ENCODE measurements at places on chromosomes 6 and 20.
A peak's percentile ranks its signal among the peaks of the same experiment; 100 is the strongest.

DNA sequence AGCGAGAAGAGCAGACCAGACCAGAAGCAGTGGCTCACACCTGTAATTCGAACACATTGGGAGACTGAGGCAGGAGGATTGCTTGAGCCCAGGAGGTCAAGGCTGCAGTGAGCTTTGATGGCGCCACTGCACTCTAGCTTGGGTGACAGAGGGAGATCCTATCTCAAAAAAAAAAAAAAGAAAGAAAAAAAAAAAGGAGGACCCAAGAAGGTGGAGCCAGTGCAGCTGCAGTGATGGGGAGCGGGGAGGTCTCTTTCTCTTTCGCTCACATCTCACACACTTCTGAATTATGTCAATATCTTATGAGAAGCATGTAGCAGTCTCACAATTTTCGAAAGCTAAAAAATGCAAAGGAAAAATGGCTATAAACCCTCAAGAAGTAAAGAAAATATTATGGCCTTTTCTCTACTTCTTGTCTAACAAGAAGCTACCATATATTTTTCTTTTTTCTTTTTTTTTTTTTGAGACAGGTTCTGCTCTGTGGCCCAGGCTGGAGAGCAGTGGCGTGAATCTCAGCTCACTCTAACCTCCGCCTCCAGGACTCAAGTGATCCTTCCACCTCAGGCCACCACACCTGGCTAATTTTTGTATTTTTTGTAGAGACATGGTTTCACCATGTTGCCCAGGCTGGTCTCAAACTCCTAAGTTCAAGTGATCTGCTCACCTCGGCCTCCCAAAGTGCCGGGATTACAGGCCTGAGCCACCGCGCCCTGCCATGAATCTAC is 3.8 kb upstream of the SPO11 start:
- DNase-seq = no peak

DNA sequence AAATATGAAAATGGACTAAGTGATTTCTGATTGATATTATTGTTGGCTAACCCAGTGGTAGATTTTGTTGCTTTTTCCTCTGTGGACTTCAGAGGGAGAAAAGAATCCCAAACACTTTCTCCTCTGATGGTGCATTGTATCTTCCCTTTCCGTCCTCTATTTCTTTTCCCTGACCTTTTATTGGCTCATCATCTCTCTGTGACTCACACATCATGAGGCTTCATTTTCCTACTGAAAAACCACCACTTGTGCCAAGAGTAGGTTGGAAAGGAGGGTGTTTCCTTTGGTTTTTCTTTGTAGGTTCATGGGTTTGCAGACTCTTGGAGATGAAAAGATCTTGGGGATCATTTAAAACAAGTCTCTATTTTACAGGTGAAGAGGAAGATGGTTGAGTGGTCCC is 311.7 kb upstream of the JAG1 start:
- DNase-seq = no peak

DNA sequence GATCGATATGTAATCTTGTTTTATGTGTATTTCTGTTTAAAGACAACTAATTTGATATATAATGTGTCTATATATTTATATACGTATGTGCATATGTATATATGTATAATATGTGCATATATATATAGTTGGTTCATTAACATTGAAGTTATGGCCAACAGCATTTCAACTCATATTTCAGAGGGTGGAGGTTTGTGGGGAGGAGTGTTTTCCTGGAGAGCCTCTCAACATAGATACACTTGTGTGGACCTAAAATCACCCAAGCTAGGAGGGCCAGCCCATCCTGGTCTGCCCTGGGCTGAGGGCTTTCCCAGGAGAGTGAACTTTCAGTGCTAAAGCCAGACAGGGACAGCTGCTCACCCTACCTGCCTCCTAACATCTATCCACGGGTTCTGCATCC is 68.8 kb downstream of the TMEM242 start:
- DNase-seq = no peak

DNA sequence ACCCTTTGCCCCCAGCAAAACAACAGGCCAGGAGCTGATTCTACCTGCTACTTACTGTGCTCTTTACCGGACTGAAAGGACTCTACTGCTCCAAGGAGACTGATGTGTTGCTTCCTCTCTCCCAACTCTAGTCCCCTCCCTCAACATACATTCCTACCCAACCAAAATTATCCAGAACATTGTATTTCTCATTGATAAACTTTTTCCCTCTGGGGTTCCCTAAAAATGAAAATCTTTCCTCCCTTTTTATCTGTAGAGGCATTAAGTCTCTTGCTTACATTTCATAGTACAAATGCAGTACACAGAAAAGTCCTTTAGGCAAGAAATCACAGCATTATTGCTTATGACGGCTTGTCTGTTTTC is 940 bp upstream of the HS3ST5 start:
- no peak for DNase-seq

DNA sequence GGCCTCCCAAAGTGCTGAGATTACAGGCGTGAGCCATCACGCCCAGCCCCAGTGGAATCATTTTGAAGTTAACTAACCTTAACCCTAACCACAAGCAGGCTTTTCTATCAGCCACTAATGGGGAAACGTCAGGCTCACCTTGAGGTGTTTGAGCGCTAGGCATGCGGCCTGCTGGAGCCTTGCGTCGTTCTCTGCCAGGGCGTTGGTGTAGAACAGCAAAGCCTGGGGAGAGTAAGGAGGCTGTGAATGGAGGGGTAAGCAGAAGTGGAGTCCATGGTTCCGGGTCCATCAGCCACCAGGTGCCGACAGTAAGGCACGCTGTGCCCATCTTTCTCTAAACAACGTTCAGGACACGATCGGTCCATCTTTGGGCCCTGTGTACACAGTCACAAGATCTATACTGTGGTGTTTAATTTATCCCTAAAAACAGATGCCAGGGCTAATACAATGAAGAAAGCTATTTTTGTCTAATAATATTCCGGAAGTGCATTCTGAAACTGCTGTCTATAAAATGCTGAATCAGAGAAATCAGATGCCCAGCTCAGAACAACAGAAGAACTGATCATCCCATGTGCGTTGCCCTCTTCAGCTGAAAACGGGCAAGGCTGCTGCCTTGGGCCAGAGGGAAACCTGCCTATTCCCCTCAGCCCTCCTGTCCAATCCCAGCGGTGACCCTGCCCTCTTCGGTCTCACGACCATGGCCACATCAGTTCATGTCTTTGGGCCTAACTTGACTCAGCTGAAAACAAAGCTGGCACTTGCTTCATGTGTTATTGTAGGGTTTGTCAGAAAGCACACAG is 79.6 kb downstream of the PTPN1 start:
- DNase-seq = no peak

DNA sequence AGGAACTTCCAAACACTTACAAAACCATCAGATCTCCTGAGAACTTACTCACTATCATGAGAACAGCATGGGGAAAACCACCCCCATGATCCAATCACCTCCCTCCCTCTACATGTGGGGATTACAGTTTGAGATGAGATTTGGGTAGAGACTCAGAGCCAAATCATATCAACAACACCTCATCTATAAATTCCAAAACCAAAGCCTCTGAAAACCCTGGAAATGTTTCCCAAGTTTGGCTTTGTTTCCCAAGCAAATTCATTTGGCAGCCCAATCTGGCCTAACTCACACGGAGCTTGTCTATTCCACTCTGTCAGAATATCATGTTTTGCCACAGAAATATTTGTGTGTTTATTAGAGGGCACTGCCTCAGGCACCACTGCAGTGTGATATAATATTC is 142.6 kb downstream of the COL9A1 start:
- no peak for DNase-seq

- no peak for DNase-seq
Measured at GRCh38 chr20:19968466-19969073, 48.6 kb upstream of the NAA20 start.

GRCh38 chr6:168058691-168059551 is 20.1 kb downstream of the FRMD1 start:
- no peak for DNase-seq

GRCh38 chr6:137775720-137776119 is 91.3 kb upstream of the TNFAIP3 start:
- no peak for DNase-seq

DNA sequence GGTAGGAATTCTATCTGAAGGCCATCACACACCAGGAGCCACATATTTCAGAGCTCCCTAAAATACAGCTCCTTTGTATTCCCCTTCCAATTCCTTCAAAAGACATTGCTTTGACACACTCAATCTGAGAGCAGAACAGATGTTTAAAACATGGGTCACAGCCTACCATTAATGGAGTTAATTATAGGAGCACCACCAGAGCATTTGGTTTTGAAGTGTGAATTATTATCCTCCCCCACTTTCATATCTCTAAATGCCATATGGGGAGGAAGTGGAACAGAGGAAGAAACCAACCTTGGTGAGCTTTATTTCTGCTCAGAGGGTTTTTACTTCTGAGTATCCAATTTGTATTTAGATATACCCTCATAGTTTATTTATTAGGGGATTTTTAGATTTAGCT is 50.7 kb upstream of the TNFRSF21 start:
- no peak for DNase-seq

GRCh38 chr6:6125495-6125894 is 118.8 kb upstream of the NRN1 start:
- no peak for DNase-seq

DNA sequence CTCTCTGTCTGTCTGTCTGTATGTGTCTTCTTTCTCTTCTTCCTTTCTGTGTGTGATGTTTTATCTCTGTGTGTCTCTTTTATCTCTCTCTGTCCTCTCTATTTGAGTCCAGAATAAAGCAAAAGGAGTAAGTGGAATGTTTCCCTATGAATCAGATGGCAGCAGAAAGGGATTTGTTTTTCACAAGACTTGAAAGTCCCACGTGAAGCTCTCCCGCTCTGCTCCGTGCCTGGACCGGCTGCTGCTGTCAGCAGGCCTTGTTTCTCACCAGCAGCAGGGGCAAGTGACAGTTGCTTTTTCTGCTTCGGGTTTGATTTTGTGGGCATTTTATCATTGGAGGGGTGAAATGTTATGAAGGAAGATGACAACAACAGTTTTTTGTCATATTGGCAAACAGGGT is 212.7 kb downstream of the PACRG start:
- DNase-seq = peak; percentile 7

- DNase-seq = no peak
Measured at GRCh38 chr6:46501136-46502089, 10.2 kb upstream of the RCAN2 start.

GRCh38 chr6:106102967-106103727 is 17.0 kb downstream of the PRDM1 start:
- no peak for DNase-seq

GRCh38 chr6:162533009-162533400 is 194.6 kb downstream of the PRKN start:
- no peak for DNase-seq

GRCh38 chr6:135884136-135884535 is 32.6 kb downstream of the PDE7B start:
- DNase-seq = no peak

DNA sequence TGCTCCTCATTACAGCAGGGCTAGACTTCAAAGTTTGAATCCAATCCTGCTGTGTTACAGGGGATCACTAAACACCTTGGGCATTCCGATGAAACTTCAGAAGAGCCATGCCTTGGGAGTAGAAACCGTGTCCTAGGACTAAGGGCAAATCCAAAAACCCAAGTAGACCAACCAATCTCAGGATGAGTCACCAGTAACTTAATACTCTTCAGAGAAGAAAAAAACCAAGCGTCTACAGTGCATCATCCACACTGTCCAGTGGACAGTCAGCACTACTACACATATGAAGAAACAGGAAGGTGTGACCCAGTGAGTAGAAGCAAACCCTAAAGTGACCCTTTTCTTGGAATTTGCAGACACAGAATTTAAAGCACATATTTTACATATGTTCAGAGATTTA is 39.5 kb upstream of the VAPB start:
- DNase-seq = no peak

DNA sequence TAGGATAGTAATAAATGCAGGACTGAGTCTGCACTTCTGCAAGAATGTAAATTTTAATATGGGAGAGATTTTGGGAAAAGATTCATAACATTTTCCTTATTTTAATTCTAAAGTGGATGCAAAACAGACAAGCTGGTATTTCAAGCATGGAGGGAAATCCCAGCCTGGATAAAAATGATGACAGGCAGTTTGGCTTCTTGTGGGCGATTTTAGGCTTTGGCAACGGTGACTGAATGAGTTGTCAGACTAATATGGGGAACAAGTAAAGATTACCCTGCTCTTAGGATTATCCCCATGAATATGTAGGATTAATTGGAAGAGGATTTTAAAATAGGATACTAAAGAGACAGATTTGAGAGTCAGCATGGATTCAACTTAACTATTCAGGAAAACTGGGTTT is 21.0 kb downstream of the OGFRL1 start:
- no peak for DNase-seq

DNA sequence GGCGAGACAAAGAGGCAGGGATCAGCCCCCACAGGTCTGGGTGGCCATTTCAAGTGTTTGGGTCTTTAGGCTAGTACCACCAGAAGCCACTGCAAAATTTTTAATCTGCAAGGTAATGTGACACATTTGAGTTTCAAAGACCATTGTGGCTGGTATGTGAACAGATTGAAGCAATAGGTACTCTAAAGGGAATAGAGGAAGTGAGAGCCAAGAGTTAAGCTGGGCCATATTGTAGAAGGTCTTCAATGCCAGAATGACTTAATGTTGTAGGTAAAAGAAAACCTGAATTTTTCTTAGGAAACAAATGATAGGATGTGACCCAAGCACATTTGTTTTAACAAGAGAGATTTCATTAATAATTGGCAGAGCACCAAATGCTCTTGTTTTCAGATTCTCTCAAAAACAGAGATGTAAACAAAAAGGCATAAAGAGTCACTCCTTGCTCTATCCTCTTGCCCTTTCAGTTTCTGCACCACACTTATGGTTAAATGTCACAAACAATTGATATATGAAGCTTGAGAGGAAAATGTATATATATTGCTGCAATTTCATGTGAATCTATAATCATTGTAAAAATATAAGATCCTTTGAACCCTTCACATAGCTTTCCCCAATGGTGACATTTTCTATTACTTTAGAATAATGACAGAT is 307.1 kb upstream of the PLN start:
- no peak for DNase-seq

DNA sequence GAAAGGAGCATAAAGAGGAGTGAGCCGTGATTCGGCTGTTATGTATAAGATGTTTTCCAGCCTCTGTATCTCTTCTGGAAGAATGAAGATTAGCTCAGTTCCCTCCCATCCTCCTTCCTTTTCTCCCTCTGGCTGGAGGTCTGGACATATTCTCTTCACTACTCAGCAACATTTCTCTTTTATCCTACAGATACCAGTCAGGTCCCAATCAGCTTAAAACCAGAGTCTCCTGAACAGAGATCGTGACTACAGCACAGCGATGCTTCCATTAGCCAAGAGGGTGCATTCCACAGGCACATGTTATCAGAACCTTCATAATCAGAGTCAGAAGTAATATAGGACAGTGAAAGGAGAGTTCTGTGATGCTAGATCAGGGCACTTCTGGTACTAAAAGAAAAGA is 133.9 kb upstream of the SOX4 start:
- DNase-seq = no peak

DNA sequence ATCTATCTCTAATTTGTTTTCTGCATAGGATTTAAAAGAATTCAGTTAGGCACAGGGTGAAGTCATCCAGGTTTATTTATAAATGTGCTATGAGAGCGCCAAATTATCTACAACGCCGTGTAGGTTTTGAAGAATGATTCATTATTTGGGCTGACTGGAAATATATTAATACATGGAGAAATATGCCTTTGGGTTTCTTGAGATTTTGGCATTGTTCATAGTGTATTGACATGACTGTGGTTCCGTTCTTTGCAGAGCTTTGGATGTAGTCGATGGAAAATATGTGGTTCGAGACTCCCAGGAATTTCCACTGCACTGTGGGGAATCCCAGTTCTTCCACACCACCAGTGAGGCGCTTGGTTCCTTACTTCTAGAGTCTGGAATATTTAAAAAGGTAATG is 90.9 kb downstream of the CRYBG1 start:
- DNase-seq = no peak
